ENCODE measurements at places on chromosomes 16 and 17.

GRCh38 chr17:57277923-57278604, 21.7 kb downstream of the MSI2 start:
- no peak for DNase-seq

DNA sequence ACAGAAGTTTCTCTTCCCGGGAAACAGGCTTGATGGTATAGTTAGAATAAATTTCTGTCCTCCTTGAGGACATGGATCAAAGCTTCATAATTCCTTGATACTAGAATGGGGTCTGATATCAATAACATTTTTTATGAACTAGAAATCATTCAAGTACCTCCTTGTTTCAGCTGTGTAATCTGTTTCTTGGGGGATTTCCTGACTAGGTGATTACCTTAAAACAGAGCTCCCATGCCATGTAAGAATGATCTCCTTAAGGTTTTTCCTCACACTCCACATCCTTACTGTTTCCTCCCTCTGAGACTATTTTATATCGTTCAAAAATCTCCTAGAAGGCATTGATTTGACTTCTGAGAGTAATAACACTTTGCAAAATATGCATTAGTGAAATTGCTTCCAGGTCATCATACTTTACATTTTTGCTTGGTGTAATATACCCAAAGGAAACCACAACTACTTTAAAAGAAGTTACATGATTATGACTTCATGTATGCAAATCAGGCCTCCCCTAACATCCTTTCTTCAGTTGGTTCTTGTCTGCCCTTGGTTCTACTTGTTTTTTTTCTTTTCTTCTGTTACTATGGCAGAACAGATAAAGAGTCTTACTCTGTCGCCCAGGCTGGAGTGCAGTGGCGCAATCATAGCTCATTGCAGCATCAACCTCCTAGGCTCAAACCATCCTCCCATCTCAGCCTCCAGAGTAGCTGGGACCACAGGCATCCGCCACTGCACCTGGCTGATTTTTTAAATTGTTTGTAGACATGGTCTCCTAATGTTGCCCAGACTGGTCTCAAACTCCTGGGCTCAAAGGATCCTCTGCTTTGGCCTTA, 388.8 kb downstream of the ZFHX3 start:
- DNase-seq = no peak

DNA sequence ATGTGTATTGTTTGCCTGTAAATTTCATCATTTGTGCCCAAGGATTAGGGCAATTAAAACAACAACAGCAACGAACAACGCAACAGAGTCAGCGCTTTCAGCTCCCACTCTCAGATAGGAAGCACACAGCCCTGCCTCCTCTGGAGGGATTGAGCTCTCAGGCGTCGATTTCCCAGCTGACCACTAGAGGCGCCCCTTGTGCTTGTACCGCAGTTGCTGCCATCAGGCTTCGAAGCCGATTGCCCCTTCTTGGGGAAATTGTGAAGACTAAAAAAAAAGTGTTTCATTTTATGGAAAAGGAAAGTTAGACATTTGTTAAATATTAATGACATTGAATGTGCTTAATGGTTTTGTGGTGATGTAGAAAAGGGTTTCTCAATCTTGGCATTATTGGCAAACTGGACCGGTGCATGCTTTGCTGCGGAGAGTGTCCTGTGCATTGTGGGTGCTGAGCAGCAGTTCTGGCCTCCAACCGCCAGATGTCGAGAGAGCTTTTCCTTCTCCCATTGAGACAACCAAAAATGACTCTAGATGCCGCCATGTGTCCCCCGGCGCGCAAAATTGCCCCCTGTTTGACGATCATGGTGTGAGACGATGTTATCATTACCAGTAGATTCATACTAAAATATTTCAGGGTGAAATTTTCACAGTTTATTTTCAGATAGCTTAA, 650.4 kb upstream of the RBFOX1 start:
- DNase-seq = peak; percentile 84

DNA sequence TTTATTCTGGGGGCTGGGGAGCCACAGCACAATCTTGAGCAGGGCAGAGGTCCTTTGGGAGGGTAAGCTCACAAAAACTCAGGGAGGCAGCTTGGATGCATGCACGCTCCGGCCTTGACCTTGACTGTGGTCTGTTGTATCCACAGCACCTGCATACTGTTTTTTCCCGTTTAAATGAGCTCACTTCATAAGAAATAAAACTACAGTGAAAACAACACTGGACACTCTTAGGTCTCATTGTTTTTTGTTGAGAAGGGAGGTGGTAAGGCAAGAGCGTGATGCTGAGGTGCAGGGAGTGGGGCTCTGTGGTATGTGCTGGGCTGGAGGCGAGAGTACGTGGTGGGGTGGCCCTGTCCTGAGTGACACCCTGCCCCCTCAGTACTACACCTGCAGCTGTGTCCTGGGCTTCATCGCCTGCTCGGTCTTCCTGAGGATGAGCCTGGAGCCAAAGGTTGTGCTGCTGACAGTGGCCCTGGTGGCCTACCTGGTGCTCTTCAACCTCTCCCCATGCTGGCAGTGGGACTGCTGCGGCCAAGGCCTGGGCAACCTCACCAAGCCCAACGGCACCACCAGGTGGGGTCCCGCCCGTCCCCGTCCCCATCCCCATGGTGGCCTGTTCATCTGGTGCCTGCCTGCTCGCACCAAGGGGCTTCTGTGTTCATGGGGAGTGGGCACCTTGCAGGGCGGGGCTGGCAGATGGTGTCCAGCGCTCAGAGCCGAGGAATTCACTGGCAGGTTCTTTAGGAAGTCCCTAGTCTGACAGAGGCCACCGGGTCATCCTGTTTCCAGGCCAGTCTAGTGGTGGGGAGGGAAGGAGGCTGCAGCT, 44.2 kb downstream of the ADCY7 start:
- no peak for DNase-seq

DNA sequence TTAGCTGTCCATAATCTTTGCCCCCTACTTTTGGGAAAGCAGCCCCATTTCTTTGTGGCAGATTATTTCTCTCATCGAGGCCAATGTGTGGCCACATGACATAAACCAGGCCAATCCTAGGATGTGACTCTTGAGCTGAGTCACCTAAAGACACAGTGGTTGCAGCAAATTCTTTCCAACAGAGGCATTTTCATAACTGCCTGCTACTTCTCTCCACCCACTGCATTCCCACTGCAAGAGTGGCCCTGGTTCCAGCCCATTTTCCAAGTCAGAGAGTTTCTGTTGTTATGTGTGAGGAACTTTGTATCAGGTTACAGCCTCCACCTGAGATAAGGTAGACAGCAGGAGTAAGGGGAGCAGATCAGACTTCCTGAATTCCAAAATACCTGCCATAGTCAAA, 195.2 kb downstream of the RGS9 start:
- peak; percentile 79 for DNase-seq

GRCh38 chr16:64159976-64160375, 961.9 kb downstream of the CDH11 start:
- DNase-seq = no peak

GRCh38 chr17:38663125-38663751, 11.5 kb downstream of the EPOP start:
- peak; percentile 88 for DNase-seq

DNA sequence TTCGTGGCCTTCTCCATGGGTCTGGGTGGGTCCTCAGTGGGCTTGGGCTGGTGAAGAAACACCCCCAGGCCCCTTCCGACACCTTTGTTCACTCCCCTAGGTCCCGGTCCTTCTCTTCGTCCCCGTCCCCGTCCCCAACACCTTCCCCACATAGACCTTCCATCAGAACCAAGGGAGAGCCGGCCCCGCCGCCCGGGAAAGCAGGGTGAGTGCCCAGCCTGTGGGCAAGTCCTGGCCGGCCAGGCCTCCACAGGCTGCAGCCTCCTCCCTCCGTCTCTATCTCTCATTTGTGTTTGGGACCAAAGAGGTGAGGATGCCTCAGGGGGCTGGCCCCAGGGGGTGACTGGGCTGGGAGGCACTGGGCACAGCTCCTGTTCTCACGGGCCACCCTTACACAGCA, 14.5 kb upstream of the IL17C start:
- no peak for DNase-seq

- no peak for DNase-seq
These were observed 61.4 kb downstream of the IRX6 start for GRCh38 chr16:55385359-55385758.

GRCh38 chr17:43003542-43004172, 2.9 kb upstream of the IFI35 start:
- DNase-seq = peak; percentile 76

DNA sequence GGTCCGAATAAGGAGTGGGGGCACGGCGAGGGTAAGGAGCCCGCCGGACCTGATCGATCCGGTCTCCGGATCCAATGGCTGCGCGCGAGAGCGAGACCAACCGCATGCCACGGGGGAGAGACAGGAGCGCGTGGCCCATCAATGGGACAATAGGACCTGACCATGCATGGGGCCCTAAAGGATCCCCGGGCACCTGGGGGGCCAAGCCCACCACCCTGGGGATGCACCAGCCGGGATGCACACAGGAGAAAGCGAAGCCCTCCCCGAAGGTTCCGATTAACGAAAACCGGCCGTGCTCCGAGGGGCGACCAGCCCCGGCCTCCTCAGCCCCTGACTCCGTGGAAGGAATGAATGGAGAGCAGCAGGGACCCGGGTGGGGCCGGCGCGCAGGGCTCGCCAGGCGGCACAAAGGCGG, 525 bp downstream of the JPT1 start:
- peak; percentile 36 for DNase-seq

- no peak for DNase-seq
These were observed 25.1 kb upstream of the ABCA3 start for GRCh38 chr16:2365397-2366294.

- no peak for DNase-seq
These were observed 21.0 kb downstream of the TSPOAP1 start for GRCh38 chr17:58307468-58308172.

GRCh38 chr17:37694734-37695133, 50.1 kb downstream of the HNF1B start:
- DNase-seq = no peak

DNA sequence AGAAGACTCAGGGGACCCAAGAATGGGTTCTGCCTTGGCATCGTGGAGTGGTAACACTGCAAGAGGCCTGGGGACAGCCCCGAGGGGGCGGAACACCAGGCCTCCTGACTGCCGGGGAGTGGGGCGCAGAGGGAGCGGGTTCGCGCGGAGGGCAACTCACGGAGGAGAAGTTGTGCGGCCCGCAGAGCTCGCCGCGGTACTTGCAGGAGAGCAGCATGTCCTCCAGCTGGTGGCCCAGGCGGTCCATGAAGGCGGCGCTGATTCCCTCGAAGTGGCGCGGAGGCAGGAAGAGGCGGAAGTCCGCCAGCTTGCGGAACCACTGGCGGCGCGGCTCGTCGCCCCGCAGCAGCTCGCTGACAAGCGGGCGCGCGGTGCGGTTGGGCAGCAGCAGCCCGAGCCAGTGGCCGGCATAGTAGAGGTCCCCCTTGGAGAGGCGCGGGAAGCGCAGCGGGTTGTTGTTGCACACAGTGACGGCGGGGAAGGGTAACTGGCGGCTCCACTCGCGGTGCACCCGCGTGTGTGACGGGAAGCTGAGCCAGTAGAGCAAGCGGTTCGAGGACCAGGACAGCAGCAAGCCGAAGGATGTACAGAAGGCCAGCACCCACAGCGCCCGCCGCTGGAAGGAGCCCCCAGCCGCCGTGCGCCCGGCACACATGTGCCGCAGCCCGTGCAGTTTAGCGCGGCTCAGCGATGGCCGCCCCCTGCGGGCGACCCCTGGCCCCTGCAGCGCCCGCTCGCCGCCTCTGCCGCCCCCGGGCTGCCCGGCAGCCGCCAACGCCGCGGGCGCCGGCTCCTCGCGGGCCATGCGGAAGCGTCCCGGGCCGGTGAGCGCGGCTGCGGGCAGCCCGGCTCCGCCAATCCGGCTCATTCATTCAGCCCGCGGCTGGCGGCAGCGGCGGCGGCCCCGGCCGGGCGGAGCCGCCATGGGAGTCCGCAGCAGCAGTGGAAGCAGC, 1.6 kb downstream of the ASIC2 start:
- DNase-seq = peak; percentile 48

- DNase-seq = peak; percentile 76
These were observed 45.4 kb downstream of the CLEC19A start for GRCh38 chr16:19330841-19331397.
